Bone marrow (tissue), 2 donors: ENCODE measurements at places on chromosomes 11 and 22.

- no peak for DNase-seq
Measured at GRCh38 chr11:33399421-33399820, 142.2 kb downstream of the HIPK3 start.

- no peak for DNase-seq
Measured at GRCh38 chr11:5938603-5938965, 3.5 kb upstream of the OR56A3 start.

DNA sequence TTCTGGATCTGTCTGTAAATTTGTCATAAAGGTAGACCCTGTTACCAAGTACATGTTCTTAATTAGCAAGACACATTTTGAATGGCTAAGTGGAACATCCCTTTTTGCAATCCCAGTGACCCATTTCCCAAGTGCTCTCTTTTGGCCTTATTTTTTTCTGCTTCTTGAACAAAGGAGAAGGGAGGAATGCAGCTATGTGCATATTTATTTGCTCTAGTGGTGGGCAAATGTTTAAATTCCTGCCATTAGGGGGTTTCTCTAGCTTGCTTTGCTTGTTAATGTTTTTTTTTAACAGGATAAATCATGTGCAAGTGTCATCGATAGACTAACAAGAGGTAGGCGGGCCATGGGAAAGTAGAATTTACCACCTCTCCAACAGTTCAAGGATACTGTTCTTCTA lies 135.7 kb downstream of the COMMD9 start:
- no peak for DNase-seq

- no peak for DNase-seq
Measured at GRCh38 chr22:50622723-50623327, 5.1 kb downstream of the ARSA start.

DNA sequence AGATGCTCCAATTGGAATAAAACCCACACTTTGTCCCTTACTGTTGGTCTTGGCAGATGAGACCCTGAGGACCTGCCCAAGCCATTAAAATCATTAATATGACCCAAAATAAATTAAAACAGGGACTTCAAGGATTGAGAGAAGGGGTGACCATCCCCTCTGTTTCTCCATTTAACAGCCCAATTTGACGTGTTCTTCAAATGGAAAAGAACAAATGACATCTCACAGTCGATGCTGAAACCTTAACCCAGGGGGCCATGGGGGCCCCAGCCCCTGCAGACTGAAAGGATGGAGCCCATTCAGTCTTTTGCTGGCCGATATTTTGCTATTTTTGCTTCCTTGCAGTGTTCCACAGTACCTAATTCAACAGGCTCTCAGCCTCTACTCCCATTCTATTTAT lies 20.5 kb downstream of the ZNF74 start:
- DNase-seq: no peak

GRCh38 chr11:13338019-13338426 lies 60.4 kb downstream of the BMAL1 start:
- DNase-seq: peak; percentile 42

GRCh38 chr11:31026315-31026714 lies 343.2 kb downstream of the DCDC1 start:
- DNase-seq: no peak

DNA sequence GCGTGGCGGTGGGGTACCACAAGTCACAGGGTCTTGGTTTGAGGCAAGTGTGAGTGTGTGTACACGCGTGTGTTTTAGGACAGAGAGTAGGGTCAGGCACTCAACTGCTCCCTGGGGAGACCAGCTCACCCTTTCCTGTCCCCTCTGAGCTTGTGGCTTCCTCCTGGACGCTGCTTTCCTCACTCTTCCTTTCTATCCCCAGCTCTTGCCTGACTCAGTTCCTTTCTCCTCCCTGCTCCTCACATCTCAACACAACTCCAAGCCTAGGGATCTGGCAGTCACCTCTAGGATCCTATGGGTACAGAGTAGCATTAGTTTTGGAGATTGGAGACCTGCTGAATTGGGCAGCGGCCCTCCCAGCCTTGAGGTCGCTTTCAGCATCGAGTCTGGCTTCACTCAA lies 4.1 kb downstream of the CLCF1 start:
- DNase-seq: no peak

DNA sequence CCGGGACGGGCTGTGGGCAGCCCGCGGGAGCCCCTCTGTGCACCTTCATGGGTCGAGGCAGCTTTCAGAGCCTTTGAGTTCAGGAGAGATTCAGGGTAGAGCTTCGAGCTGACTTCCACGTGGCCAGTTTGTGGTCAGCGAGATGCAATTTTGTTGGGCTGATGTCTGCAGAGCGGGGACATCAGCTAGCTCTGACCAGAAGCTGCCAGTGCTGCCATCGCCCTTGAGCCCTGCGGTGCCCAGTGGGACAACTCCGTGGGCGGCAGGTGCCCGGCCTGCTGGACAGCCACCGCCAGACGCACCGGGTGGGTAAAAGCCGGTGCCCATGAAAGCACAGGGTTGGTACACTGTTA lies 719 bp downstream of the TALDO1 start:
- DNase-seq: no peak

GRCh38 chr11:112745973-112746372 lies 215.2 kb upstream of the NCAM1 start:
- DNase-seq: no peak

DNA sequence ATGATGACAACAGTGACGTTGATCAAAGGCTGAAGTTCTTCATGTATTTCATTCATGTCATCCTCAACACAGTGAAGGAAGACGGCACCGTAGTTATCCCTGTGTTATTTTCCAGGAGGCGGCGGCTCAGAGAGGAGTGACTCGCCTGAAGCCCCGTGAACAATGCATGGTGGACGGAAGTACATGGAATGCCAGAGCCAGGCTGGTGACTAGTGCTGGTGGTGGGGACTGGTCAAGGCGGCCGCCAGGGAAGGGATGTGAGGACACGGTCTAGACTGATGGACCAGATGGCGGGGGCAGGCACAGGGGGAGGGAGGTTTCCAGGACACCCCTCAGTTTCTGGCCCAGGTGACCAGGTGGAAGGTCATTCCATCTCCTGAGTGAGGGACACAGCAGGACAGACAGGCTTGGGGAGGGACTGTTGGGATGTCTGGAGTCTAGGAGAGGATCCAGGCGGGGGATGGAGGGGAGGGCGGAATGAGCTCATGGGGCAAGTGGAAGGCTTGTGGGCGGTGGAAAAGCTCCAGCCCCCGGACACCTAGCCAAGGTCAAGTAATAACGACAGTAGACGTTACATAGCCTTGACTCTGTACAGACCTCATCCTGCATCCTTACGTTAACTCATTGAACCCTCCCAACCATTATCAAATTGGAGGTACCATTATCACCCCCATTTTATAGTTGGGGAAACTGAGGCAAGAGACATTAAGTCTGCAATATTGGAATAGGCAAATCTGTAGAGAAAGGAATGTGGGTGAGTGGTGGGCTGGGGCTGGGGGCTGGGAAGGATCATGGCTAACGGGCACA lies 16.0 kb upstream of the PICK1 start:
- DNase-seq: no peak

DNA sequence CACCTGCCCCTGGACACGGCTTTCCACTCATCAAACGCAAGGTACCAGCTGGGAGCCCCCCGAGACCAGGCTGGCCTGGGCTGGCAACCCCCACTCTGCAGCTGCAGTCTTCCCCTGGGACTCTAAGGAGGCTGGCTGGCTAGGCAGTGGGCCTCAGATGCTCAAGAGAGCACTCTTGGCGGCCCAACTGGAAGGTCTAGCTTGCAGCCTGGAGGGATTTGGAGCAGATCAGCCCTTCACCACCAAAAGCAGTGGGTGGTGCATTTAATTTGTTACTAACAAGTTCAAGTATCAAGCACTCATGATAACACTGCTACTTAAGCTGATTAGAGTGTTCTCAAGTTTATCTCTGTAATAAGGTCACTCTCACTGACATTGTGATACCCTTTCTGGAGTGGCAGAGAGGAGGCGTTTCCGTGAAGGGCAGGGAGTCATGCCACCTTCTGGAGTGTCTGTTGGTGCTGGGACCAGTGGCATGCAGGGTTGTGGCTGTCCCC lies 21.5 kb downstream of the C22orf23 start:
- no peak for DNase-seq

GRCh38 chr11:100961633-100962032 lies 168.0 kb downstream of the PGR start:
- no peak for DNase-seq

- no peak for DNase-seq
Measured at GRCh38 chr11:120912504-120912903, 111.4 kb upstream of the TBCEL start.

GRCh38 chr11:45108070-45109064 lies 38.1 kb upstream of the PRDM11 start:
- no peak for DNase-seq

- no peak for DNase-seq
Measured at GRCh38 chr11:91585035-91585801, 639.4 kb upstream of the FAT3 start.

- no peak for DNase-seq
Measured at GRCh38 chr11:2804189-2804588, 81.4 kb downstream of the CDKN1C start.

DNA sequence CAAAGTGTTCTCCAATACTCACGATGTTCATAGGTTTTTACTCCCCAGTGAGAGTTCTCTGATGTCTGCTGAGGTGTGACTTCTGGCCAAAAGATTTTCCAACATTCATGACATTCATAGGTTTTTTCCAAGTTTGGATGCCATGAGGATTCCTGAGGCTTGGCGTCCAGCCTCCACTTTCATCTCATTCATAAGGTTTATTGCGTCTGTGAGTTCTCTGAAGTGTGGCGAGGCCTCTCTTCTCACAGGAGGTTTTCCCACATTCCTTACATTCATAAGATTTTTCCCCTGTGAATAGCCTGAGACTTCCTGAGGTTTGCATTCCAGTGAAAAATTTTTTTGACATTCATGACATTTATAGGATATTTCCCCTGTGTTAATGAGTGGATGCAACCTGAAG lies 1014.1 kb downstream of the LRRC4C start:
- no peak for DNase-seq

- no peak for DNase-seq
Measured at GRCh38 chr22:48708558-48709245, 1119.0 kb downstream of the BRD1 start.

- no peak for DNase-seq
Measured at GRCh38 chr11:110249066-110249465, 47.3 kb downstream of the RDX start.

- no peak for DNase-seq
Measured at GRCh38 chr11:47950396-47950795, 30.0 kb upstream of the PTPRJ start.

GRCh38 chr22:36287881-36288515 lies 35.1 kb downstream of the APOL1 start:
- DNase-seq: no peak

DNA sequence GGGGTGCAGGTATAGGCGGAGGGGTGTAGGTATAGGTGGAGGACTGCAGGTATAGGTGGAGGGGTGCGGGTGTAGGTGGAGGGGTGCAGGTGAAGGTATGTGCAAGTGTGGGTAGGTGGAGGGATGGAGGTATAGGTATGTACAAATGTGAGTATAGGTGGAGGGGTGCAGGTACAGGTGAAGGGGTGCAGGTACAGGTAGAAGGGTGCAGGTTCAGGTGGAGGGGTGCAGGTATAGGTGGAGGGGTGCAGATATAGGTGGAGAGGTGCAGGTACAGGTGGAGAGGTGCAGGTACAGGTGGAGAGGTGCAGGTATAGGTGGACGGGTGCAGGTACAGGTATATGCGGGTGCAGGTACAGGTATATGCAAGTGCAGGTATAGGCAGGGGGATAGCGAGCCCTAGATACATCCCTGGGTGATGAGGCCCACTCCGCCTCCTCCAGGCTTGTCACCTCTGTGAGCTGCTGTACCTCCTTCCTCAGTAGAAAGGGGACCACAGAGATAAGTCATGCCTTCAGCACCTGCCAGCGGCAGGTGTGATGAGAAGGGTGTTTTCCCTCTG lies 17.2 kb downstream of the LINC01488 start:
- no peak for DNase-seq

GRCh38 chr11:110447343-110447742 lies 17.6 kb downstream of the FDX1 start:
- no peak for DNase-seq

DNA sequence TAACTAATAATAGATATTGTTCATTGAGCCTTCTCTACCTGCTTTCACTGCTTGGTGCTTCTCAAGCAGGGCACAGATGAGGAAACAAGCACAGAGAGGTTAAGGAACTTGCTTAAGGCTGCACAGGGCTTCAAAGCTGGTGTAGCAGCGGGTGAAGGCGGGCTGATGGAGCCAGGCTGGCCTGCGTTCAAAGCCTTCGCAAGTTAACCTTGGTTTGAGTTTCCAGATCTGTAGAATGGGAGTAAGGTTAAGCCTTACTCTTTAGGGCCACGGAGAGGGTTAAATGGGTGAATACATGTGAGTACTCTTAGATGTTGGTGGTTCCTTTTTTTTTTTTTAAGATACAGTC lies 36.2 kb upstream of the EIF3D start:
- no peak for DNase-seq
